ENCODE measurements at places on chromosomes 4 and X.

- ATAC-seq = no peak
Observed at GRCh38 chrX:43065978-43066377, 288.0 kb upstream of the PPP1R2C start.

GRCh38 chr4:4942658-4943057, 76.6 kb downstream of the CYTL1 start:
- no peak for ATAC-seq

GRCh38 chr4:150938417-150938816, 76.7 kb downstream of the LRBA start:
- ATAC-seq = no peak

- ATAC-seq = no peak
Observed at GRCh38 chrX:149272690-149273463, 232.2 kb downstream of the IDS start.

DNA sequence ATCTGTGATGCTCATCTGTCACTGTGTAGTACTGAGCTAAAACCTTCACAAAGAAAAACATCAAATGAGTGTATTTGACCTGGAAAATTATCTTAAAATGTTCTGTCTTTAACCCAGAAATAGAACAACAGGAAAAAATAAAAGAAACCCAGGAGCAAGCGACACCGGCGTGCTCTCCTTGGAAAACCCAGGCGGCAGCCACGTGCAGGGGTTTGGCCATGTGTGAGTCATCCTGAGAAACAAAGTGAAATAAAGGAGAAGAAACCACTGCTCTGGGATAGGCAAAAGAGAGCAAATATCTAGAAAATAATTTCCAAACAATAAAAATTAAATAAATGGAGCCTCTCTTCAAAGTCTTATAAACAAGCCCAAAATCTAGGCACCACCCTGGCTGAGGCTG, 20.0 kb upstream of the TMEM128 start:
- no peak for ATAC-seq

DNA sequence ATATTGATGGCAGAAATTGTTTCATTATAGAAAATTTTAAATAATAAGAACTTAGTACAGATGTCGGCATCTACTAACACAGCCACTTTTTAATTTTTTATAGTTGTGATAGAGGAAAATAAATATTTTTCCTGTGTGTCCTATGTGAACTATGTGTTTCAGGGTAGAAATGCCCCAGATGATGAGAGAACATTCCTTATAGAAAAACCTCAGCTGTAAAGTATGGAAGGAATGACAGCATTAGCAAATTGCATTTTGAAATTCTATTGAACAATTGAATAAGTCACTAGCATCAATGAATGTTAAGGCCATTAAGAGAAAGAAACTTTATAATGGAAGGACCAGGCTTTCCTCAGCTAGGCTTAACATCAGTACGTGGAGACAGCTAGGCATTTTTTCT, 149.2 kb downstream of the CFAP299 start:
- ATAC-seq = no peak

GRCh38 chrX:17285983-17286382, 89.0 kb upstream of the NHS start:
- ATAC-seq = no peak

DNA sequence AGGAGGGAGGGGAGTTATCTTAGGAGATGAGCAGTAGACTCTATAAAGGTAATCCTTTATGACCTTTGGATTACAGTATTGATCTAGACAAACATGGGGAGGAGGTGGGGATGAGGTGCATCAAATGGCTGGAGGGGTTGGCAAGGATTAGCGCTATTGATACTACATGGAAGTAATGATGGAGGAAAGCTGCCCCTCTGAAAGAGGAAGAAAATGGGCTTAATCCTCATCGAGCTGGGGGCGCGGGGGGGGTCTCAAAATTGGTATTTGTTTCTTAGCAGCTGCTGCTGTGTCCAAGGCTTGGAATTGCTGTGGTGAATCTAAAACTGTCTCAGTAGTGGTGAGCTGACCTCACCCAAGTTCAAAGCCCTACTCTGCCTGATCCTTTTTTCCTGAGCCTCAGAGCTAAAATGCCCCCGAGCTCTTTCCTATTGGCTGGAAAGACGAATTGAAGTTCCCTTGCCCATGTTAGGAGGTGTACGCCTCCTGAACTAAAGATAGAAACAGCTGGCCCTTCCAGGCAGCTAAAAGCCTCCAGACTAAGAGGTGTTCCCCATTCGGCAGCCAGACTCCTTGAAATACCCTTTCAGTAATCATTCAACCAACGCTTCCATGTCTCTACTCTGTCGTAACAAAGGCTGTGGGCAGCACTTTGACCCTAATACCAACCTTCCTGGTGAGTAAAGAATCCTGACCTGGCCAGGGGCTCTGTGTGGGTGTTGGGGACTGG, at the start of gene ITGB1BP2:
Gene ITGB1BP2, plus strand, starts transcription at position 556 of the 730 bp plus-strand sequence. Its CDS starts 57 bp downstream, at position 613.
- ATAC-seq = no peak

- no peak for ATAC-seq
Observed at GRCh38 chr4:37415845-37416369, 171.4 kb downstream of the NWD2 start.

DNA sequence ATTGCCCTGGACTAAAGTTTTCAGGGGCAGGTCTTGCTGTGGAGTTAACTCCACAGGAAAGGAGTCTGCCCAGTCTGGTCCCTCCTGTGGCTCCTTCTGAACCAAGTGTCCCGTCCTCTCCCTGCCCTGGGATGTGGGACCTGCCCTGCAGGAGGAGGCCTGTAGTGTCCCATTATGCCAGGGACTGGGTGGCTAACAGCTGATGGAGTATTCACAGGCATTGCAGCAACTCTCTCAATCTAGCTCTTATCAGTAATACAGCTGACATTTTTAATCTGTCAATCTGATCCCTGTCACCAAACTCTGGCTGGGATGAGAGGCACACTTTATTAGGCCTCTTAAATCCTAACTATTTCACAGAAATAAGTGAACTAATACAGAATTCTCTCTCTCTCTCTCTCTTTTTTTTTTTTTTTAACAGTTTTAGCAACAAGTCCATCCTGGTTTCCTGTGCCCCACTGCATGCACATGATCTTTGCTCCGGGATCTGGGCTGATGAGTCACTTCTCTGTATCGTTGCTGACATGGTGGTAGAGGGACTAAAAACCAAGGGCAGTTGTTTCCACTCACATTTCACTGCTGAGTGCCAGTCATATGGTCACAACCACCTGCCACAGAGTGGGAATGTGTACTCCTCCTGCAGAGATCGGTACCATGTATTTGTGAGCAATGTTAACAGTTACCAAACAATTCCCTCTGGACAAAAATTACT, 39.1 kb downstream of the HAND2 start:
- no peak for ATAC-seq

DNA sequence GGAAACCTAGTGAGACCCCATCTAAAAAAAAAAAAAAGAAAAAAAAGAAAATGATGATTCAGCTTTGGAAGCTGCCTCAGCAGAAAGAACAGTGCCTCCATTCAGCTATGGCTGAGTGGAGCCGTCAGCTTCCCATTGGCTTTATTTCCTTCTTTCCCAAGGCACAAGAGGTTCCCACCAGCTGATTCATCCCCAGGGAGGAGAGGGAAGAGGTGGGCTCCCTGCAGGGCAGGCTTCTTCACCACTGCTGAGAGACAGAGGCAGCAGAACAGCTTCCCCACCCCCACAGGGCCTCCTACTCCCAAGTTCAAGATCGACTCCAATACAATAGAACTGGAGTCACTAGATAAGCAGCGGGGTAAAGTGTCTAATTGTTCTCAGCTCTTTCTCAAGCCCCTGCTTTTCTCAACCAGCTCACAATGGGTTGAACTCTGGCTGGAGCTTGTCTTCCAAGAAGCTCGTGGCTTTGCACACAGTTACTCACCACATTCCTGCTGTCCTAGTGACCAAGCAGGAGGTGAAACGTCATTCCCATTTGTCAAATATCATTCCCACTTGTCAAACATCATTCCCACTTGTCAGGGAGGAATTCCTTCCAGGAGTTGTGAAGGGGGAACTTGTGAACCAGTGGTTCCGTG, 47.8 kb downstream of the FHDC1 start:
- ATAC-seq = no peak

DNA sequence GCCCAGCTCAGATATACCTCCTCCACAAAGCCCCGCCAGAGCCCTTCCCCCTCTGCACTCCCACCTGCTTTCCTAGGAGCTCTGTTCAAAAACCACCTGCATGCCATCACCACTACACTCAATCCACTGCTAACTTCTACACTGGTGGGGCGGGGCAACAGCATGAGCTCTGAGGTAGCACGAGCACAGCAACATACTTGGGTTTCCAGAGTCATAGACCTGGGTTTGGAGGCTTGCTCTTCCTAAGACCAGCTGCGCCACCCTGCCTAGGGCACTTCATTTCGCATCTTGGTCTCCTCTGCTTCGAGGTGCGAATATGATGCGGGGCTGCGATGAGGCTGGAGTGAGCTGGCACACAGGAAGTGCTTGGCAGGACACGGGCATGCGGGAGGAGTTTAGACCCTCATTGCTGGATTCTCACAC, 3.6 kb downstream of the SASH3 start:
- ATAC-seq = no peak

GRCh38 chr4:135385830-135386581, 1184.4 kb upstream of the PABPC4L start:
- ATAC-seq = no peak

GRCh38 chr4:114217150-114217817, 237.8 kb upstream of the ARSJ start:
- no peak for ATAC-seq

DNA sequence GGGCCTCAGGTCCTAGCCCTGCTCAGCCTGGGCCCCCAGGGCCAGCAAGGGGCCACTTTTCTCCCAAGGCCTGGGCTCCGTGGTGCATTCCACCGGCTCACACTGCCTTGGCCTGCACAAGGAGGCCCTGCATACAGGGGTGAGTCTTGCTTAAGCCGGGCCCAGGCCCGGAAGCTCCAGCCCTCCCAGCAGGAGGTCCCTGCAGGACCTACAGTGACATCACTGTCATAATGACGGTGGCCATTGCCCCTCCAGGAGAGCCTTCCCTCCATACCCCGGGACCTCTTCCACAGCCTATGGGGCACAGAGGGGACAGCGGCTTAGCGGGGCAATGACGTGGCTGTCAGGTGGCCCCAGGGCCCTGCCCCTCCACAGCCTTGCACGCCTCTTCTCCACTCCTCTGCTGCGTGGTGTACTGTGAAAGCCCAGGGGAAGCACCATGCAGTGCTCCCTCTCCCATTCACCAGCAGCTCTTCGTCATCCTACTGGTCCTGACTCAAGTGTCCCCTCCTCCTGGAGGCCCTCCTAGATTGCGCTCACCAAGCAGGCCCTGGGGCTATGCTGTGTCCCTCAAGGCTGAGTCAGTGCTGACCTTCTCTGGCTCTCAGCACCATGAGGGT, 32.3 kb upstream of the AFAP1 start:
- peak; percentile 2 for ATAC-seq

GRCh38 chr4:69727426-69727825, 33.0 kb downstream of the SULT1B1 start:
- no peak for ATAC-seq

GRCh38 chr4:94528792-94529451, 77.2 kb downstream of the PDLIM5 start:
- ATAC-seq = no peak

- no peak for ATAC-seq
Observed at GRCh38 chr4:9971711-9972110, 49.6 kb downstream of the SLC2A9 start.

GRCh38 chr4:167966143-167966542, 126.2 kb upstream of the ANXA10 start:
- ATAC-seq = no peak

DNA sequence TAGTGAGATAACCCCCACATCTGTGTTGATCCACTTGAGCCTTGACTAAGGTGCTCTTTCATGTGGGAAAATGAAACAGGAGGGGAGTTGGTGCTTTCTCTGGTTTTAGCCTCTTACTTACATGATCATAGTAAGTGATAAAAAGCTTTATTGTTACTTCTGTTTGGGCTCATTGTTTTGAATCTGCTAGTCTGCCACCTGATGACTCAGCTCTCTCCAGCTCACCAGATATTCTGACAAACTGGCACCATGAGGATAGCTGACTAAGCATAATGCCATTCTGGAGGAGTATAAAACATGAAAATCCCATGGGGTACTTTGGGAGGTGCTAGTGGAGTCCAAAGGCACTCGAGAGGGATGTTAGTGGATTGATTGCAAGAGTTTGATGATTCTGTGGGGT, 824.0 kb downstream of the RAPGEF2 start:
- no peak for ATAC-seq

- ATAC-seq = no peak
Observed at GRCh38 chr4:190015538-190016368, 11.3 kb downstream of the FRG2 start.

GRCh38 chrX:1111601-1112300, 100.7 kb downstream of the CRLF2 start:
- no peak for ATAC-seq

DNA sequence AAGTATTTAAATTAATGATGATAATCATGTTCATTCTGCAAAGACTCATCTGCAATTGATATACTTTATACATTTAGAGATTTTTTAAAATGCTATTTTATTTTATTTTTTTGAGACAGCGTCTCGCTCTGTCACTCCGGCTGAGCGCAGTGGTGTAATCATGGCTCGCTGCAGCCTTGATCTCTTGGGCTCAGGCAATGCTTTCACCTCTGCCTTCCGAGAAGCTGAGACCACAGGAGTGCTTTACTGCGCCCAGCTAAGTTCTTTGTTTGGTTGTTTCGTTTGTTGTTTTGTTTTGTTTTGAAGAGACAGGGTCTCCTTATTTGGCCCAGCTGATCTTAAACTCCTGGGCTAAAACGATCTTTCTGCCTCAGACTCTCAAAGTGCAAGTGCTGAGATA, 1541.0 kb downstream of the PCDH7 start:
- no peak for ATAC-seq

- no peak for ATAC-seq
Observed at GRCh38 chrX:9557091-9557490, 92.2 kb downstream of the TBL1X start.

GRCh38 chrX:148647651-148648050, 147.2 kb downstream of the AFF2 start:
- no peak for ATAC-seq

Data from esophagus mucosa (tissue), 1 donor.